ENCODE measurements at places on chromosomes 7 and 10.

GRCh38 chr7:34488766-34489165 is 169.3 kb upstream of the NPSR1 start:
- no peak for DNase-seq
- H3K4me3 ChIP-seq, result no peak overlapping the region
- no peaks in the 10 kb centered on the region for H3K27me3 ChIP-seq
- no peaks in the 10 kb centered on the region for H3K4me1 ChIP-seq
- no peaks in the 10 kb centered on the region for H3K36me3 ChIP-seq

DNA sequence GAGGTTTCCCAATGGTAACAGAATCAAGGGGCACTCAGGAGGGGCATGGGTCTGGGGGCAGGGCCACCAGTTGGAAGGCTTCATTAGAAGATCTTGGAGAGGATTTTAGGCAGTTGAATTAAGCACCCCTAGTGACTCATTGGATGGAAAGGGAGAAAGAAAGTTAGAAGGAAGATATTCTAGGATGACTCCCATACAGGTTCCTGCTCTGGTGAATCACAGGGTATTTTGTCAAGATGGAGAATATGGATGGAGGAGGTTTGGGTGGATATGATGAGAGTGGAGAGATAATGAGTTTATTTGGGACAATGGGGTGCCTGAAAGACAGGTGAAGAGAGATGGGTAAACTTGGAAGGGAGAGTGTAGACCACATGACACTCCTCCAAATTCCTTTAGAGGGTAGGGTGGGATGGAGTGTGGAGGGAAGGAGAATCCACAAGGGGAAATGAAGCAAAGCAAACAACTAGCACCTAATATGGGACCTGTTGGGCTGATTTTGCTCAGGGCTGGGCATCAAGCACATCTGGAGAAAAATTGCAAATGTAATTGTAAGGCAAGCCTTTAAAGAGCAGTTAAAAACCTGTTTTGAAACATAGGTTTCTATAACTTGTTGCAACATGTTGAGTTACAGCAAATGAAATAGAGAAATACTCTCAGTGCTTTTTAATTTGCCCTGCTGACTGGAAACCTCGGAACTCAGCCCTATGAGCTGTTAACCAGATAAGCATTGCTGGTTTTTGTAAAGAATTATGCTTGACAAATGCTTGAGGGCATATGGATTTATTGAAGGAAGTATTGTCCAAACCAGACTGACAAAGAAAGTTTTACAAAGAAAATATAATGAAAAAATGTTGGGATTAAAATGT is 2.9 kb upstream of the ENTPD7 start:
- no peak overlapping the region for H3K4me3 ChIP-seq
- DNase-seq, result no peak
- H3K36me3 ChIP-seq, result no peaks in the 10 kb centered on the region
- peaks cover 33% of the 10 kb centered on the region for H3K27me3 ChIP-seq

- H3K36me3 ChIP-seq, result no peaks in the 10 kb centered on the region
- H3K27me3 ChIP-seq, result peaks cover 6% of the 10 kb centered on the region
- no peaks in the 10 kb centered on the region for H3K4me1 ChIP-seq
- no peak overlapping the region for H3K27ac ChIP-seq
Measured at GRCh38 chr10:84214046-84214572, 11.2 kb downstream of the LRIT2 start.

DNA sequence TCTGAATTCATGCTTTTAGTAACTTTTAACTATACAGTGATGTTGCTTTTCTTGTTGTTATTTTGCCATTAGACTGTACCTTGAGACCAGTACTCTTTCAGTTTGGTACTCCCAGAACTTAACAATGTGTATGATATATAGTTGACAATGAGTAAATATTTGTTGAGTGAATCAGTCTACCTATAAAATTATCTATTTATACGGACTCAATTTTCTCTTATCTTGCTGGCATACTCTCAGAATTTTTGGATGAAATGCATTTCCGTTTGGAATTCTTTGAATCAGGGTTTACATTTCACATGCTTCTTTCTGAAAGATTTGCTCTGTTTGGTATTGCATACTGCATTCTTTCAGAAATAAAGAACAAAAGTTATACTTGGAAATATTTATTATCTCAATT is 47.8 kb upstream of the LRRC17 start:
- H3K27me3 ChIP-seq, result no peaks in the 10 kb centered on the region
- DNase-seq, result no peak
- H3K36me3 ChIP-seq, result no peaks in the 10 kb centered on the region

GRCh38 chr10:60098677-60099601 is 192.6 kb upstream of the CCDC6 start:
- H3K36me3 ChIP-seq, result no peaks in the 10 kb centered on the region
- DNase-seq, result no peak
- H3K4me3 ChIP-seq, result no peak overlapping the region
- H3K27ac ChIP-seq, result no peak overlapping the region
- no peaks in the 10 kb centered on the region for H3K4me1 ChIP-seq

DNA sequence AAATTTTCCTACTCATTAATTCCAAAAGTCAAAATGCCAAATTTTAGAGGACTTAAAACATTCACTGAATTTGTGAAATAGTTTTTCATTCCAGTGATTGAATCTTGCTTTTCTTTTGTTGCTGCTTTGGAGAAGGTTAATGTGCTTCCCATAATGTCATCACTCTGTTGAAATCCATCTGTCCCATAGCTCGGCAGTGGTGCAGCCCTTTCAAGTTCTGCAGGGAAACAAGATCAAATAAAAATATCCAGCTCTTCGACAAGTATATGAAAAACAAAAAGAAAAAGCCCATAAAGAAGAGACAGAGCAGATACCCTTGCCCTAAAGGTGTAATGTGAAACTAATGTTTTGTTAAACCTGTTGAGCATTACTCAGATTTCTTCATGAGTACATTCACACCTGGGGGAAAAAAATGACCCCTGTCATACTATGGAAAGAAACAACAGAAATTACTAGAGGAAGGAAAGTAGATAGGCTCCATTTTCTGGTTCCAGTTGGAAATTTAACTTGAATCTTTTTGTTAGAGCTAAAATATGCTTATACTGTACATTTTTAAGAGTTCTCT is 35.1 kb downstream of the AGR3 start:
- no peak overlapping the region for H3K27ac ChIP-seq
- no peaks in the 10 kb centered on the region for H3K4me1 ChIP-seq
- no peak for DNase-seq
- no peaks in the 10 kb centered on the region for H3K36me3 ChIP-seq

GRCh38 chr7:87234949-87235348 is 15.4 kb upstream of the TMEM243 start:
- no peak for DNase-seq
- H3K27ac ChIP-seq, result no peak overlapping the region

- no peaks in the 10 kb centered on the region for H3K4me1 ChIP-seq
- DNase-seq, result no peak
- H3K27me3 ChIP-seq, result no peaks in the 10 kb centered on the region
Measured at GRCh38 chr7:158431941-158432347, 155.7 kb downstream of the PTPRN2 start.

DNA sequence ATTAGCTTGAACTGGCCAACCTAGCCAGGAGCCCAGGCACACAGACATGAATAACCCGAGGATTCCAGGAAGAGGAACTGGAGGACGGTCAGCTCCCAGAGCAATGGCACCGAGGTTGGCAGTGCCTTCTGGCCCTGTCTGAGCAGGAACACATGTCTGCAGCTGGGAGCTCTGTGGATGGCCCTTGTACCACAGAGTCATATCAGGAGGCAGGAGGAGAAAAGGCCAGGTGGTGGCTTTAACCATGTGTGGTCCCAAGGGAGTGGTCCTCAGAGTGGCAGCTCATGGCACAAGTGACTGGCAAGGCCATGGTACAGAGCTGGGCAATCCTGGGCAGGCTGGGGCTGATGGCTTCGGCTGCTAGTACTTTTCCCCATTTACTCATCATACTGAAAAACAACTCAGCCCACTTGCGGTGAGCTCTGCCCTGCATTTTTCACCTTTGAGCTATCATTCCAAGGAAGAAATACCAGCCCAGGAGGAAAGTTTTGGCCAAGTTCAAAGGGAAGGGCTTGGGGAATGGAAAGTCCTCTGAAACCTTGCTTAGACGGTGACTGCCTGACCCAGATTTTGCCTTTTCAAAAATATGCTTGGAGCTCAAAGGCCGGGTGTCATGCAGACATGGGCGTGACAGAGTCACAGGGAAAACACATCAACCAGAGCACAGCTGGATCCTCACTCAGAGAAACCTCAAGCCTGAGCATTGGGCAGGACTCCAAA is 25.7 kb upstream of the LOXL4 start:
- no peak overlapping the region for H3K27ac ChIP-seq
- H3K4me3 ChIP-seq, result no peak overlapping the region
- peaks cover 2% of the 10 kb centered on the region for H3K27me3 ChIP-seq

DNA sequence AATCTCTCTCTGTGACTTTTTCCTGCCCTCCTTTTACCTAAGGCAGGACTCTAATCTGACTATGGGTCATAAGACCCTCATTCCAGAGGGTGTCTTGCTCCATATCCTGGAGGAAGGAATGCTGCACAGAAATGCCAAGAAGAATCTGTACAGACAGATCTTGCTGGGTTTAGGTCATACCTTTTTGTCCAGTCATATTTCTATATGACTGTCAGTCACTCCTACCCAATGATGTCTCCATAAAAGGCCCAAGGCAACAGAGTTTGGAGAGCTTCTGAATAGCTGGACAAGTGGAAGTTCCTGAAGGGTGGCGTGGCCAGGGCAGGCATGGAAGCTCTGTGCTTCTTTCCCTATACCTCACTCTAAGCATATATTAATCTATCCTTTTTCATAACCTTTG is 47.5 kb downstream of the FEZF1 start:
- H3K4me1 ChIP-seq, result no peaks in the 10 kb centered on the region
- no peaks in the 10 kb centered on the region for H3K36me3 ChIP-seq
- no peak overlapping the region for H3K27ac ChIP-seq
- H3K27me3 ChIP-seq, result no peaks in the 10 kb centered on the region

GRCh38 chr10:43044448-43044921 is 32.4 kb upstream of the RET start:
- no peaks in the 10 kb centered on the region for H3K36me3 ChIP-seq
- no peaks in the 10 kb centered on the region for H3K4me1 ChIP-seq
- no peak overlapping the region for H3K4me3 ChIP-seq
- no peak for DNase-seq
- H3K27me3 ChIP-seq, result no peaks in the 10 kb centered on the region

DNA sequence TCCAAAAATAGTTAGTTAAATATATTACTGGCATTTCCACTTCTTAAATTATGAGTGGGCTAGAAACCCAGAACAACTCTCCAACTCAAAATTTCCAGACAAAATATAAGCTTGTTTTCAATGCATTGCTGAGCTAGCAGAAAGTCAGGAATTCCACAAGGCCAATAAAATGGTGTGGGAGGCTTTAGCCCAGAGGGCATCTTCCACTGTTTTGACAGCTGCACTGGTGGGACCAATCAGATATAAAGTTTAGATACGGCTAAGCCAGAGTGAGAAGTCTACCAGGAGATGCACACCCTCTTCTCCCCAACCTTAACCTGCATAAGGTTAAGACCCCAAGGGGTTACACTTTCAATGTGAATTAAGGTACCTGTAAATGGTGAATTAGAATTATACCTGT is 76.6 kb downstream of the AMPH start:
- H3K4me3 ChIP-seq, result no peak overlapping the region
- H3K4me1 ChIP-seq, result no peaks in the 10 kb centered on the region
- no peaks in the 10 kb centered on the region for H3K36me3 ChIP-seq
- H3K27me3 ChIP-seq, result no peaks in the 10 kb centered on the region

DNA sequence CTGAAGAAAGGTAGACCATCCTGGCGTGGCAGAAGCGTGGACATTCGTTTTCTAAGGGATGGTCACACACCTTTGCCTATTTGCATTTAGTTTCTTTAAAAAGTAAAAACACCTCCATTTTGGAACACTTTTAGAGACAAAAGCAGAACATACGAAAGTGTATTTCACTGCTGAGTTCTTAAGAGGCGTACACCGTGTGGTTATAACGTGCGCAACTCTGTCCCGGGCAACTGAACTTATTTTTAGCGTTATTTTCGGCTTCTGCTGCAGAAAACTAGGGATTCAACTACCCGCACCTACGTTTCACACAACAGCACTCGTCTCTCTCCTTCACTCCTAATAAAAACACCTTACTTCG is 557 bp upstream of the LSM8 start:
- peak overlapping the region; percentile 91 for H3K27ac ChIP-seq
- DNase-seq, result no peak
- H3K27me3 ChIP-seq, result no peaks in the 10 kb centered on the region
- peaks cover 4% of the 10 kb centered on the region for H3K4me1 ChIP-seq

Data from thymus (tissue), 14 donors.